ENCODE measurements at places on chromosomes 7 and 10. TPM values are rescaled to one million over a fixed set of nuclear protein-coding genes. Genes with fewer than 3 reads are reported as not detected.

GRCh38 chr10:16756561-16757221 is 60.5 kb downstream of the RSU1 start:
- H3K4me3 ChIP-seq = no peak overlapping the region
- H3K27ac ChIP-seq = no peak overlapping the region
- H3K27me3 ChIP-seq = no peaks in the 10 kb centered on the region
- peaks cover 11% of the 10 kb centered on the region for H3K36me3 ChIP-seq
- H3K4me1 ChIP-seq = no peaks in the 10 kb centered on the region

DNA sequence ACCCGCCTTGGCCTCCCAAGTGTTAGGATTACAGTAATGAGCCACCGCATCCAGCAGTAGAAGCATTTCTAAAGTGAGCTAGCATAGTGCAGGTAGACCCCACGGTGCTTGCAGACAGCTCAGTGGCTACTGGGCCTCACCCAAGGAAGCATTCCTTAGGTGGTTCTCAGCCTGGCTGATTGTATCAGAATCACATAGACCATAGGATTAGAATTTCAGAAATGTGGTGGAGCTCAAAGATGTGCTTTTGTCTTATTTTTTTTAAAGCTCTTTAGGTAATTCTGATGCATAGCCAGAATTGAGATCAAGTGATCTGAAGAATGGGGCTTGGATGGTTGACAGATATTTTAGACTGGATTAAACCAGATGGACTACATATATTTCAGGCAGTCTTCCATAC is 10.9 kb downstream of the ANLN start:
- peak overlapping the region; percentile 28 for H3K27ac ChIP-seq
- H3K27me3 ChIP-seq = no peaks in the 10 kb centered on the region
- H3K4me1 ChIP-seq = peaks cover 32% of the 10 kb centered on the region
- H3K4me3 ChIP-seq = no peak overlapping the region

DNA sequence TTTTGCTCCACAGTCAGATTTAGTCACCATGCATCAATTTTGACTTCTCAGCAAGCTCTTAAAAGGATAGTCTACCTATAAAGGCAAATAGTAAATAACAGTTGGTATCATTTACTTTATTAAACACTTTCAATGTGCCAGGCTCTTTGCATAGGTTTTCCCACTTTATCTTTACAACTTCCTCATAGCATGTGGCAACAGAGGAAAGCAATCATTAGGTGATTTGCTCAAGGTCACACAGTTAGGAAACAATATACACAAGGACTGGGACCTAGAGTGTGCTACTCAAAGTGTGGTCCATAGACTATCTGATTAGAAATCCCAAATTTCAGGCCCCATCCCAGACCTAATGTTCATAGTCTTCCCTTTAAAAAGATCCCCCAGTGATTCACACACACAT is 212.3 kb downstream of the MTERF1 start:
- no peak for DNase-seq
- H3K4me3 ChIP-seq = no peak overlapping the region
- H3K27me3 ChIP-seq = peaks cover 6% of the 10 kb centered on the region
- H3K27ac ChIP-seq = no peak overlapping the region

DNA sequence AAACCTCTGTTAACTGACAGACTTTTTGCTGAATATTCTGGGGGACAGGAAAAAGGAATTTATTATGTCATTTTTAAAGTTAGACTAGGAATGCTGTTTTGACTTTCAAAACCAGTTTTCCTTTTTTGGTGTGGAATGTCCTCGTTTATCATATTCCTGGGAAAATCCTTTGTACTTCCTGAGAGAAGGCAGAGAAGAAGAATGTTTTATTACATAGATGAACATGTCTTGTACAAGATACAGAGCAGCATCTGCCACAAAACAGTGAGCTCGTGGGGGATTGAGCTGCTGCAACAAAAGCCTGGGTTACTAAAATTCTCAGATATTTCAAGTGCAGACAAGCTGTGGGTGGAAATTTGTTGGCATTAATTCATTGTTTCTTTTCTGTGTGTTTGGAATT is 20.2 kb downstream of the MCU start:
- H3K36me3 ChIP-seq = peaks cover 4% of the 10 kb centered on the region
- no peak overlapping the region for H3K27ac ChIP-seq
- H3K4me3 ChIP-seq = no peak overlapping the region

DNA sequence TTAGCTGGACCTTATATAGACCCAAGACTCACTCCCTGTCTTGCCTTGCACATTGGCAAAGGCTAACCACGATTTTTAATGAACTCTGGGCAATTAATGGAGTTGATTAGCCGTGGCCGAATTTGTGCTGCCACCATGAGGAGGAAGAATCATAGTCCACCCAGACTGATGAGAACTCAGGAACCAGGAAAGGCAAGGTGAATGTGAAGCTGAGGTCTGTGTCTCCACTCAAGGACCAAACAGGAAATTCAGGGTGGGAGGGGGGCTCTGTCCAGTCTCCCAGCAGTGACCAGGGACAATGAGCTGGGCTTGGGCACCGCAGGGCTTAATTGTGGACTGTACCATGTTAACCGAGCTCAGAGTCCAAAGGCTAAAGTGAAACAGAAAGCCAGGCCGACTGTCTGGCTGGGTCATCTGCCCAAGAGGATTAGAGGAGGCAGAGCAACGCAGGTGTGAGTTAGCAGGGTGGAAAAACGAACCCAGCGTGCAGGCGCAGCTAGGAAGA is 127.0 kb upstream of the JCAD start:
- no peak overlapping the region for H3K27ac ChIP-seq
- no peaks in the 10 kb centered on the region for H3K4me1 ChIP-seq
- no peak overlapping the region for H3K4me3 ChIP-seq
- H3K36me3 ChIP-seq = no peaks in the 10 kb centered on the region
- H3K27me3 ChIP-seq = peaks cover 2% of the 10 kb centered on the region

DNA sequence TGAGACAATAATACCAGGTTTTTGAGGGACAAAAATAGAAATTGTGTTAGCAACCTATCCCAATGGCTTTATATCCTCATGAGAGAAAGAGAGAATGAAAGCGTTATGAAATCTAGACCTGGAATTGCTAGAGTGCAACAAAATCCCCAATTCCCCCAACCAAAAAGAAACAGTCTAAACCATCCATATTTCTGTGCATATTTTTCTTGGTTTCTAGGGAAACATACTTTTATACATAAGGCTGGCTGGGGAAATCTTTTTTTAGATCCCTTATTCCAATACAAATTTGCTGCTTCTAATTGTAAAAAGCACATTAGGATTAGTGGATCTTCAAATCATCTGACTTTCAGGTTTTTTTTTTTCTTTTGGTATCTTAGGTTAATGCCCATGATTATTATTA is 277.0 kb upstream of the SEMA3A start:
- no peaks in the 10 kb centered on the region for H3K4me1 ChIP-seq
- no peaks in the 10 kb centered on the region for H3K36me3 ChIP-seq
- H3K27me3 ChIP-seq = no peaks in the 10 kb centered on the region
- H3K27ac ChIP-seq = no peak overlapping the region

GRCh38 chr7:16636555-16637101 is 8.9 kb downstream of the ANKMY2 start:
- no peak overlapping the region for H3K4me3 ChIP-seq
- no peaks in the 10 kb centered on the region for H3K4me1 ChIP-seq
- peaks cover 18% of the 10 kb centered on the region for H3K36me3 ChIP-seq
- no peak for DNase-seq

DNA sequence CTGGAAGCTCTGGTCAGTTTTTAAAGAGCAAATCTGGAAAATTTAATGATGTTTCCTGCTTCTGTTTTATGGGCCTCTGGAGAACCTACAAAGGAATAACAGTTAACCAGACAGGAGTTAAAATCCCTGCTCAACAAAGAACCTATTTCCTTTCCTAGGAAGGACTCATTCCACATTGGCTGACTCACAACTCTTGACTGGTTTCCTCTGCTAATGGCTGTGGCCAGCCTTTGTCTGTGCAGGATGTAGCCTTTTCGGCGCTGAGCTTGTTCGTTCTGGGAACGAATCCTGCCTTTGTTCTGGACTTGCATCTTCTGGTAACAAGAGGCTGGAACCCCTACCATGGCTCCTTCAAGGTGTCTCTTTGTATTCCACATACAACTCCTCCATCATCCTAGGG is 112.8 kb upstream of the PDCD4 start:
- H3K4me3 ChIP-seq = no peak overlapping the region
- H3K27ac ChIP-seq = no peak overlapping the region
- no peak for DNase-seq
- H3K4me1 ChIP-seq = peaks cover 9% of the 10 kb centered on the region
- peaks cover 5% of the 10 kb centered on the region for H3K36me3 ChIP-seq
- no peaks in the 10 kb centered on the region for H3K27me3 ChIP-seq

DNA sequence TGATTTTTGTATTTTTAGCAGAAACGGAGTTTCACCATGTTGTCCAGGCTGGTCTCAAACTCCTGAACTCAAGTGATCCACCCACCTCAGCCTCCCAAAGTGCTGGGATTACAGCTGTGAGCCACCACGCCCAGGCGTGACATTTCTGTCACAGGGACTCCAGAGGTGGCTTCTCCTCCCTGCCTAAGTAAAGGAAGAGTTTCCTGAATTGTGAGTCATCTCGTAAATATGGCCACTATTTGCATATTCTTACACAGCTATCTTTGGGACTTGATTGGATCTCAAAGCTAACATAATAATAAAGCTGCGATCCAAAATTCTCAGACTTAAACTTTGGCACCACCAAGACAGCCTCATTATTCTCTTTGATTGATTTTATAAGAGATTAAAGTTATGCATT is 50.1 kb downstream of the ADARB2 start:
- H3K36me3 ChIP-seq = no peaks in the 10 kb centered on the region
- no peaks in the 10 kb centered on the region for H3K27me3 ChIP-seq

DNA sequence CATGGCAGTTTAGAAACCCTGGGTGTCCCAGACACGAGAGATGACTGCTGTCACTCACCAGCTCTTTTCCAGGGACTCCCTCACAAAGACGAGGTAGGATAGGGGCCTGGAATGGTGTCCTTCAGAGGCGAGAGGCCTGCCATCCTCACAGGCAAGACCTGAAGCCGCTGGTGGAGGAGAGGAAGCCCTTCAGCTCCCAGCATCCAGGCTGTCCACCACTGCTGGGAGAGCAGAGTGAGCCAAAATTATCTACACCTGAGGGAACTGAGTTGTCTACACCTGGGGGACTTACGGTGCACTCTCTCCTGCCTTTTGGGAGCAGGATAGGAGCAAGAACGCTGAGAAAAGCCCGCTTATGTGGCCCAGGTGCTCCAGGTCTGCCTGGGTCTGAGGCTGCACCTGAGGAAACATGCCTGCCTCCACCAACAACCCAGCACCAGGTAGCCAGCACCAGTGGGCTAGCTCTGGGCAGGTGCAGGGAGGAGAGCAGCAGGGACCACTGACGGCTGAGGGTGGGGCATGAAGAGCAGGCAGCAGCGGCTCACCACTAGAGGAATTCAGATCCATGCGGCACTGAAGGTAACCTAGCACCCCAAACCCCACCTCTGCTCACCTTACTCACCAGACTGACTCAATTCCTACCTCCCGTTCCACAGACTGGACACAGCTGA is 357.2 kb downstream of the SH2D4B start:
- no peak overlapping the region for H3K4me3 ChIP-seq
- no peaks in the 10 kb centered on the region for H3K27me3 ChIP-seq
- no peak overlapping the region for H3K27ac ChIP-seq
- DNase-seq = no peak
- no peaks in the 10 kb centered on the region for H3K4me1 ChIP-seq

DNA sequence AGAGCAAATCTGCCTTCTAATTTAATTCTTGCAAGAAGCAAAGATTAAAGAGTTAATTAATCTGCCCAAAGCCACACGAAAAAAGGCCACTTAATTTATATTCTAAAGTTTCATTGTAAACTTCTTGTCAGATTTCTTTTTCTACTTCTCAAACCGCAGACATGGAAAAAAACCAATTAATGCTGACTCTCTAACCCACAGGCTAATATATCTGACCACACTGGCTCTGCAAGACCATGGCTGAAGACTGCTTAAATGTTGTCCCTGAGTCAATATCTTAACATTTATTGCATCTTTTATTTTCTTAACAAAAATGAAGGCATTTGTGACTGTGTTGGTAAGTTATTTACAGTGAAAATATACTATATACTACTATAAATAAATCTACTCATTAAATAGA is 234.0 kb upstream of the SP8 start:
- DNase-seq = no peak
- no peaks in the 10 kb centered on the region for H3K4me1 ChIP-seq
- H3K27ac ChIP-seq = no peak overlapping the region

DNA sequence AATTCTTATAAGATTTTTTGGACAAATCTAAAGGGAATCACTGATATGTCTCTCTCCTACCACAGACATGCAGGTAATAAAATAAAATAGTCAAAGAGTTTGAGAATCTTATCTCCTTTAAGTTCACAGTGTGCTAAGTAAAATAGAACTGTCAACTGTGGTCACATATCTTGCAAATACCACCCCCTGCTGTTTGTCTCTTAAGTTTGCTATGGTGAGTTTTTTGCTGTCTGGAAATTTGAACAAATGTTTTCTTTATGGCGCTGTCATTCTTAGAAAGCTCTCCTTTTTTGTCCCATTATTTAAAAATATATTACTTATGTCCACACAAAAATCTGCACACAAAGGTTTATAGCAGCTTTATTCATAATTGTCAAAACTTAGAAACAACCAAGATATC is 19.6 kb downstream of the GIMAP5 start:
- H3K4me3 ChIP-seq = peak overlapping the region; percentile 75
- H3K36me3 ChIP-seq = peaks cover 9% of the 10 kb centered on the region
- H3K4me1 ChIP-seq = peaks cover 54% of the 10 kb centered on the region
- DNase-seq = peak; percentile 66
- peak overlapping the region; percentile 96 for H3K27ac ChIP-seq
- H3K27me3 ChIP-seq = peaks cover 2% of the 10 kb centered on the region

DNA sequence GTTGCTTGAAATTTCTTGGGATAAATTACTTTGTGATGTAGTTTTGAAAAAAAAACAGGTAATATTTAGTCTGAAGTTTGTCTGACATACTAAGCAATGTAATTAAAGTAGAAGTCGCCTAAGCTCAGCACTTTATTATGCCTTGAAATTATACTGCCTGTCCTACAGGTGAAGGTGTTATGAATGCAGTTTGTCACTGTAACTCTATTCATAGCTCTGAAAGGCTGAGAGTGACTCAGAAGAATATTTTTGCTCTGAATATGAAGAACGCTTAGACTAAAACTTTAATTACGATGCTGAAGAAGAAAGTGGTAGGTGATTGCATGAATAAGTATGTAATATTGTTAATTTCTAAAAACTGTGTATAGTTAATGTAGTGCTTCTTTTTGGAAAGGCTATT is 9.2 kb downstream of the CFTR start:
- no peaks in the 10 kb centered on the region for H3K4me1 ChIP-seq
- no peak overlapping the region for H3K4me3 ChIP-seq
- no peak for DNase-seq
- no peaks in the 10 kb centered on the region for H3K36me3 ChIP-seq
- no peaks in the 10 kb centered on the region for H3K27me3 ChIP-seq

C10orf105 gene
- 0.52 TPM for total RNA-seq

MARCHF5 gene
- total RNA-seq = 15.1 TPM

COL26A1 gene
- not detected for total RNA-seq

PVRIG gene
- 66.6 TPM for total RNA-seq

GAD2 gene
- not detected for total RNA-seq

GIMAP4 gene
- 311 TPM for total RNA-seq

PROSER2 gene
- total RNA-seq = 0.31 TPM

LIPM gene
- not detected for total RNA-seq

GBX1 gene
- total RNA-seq = not detected

SPDYE5 gene
- not detected for total RNA-seq

NEURL1 gene
- 1.6 TPM for total RNA-seq

DDIT4 gene
- total RNA-seq = 166 TPM
